ENCODE measurements at places on chromosomes 11 and 22.

DNA sequence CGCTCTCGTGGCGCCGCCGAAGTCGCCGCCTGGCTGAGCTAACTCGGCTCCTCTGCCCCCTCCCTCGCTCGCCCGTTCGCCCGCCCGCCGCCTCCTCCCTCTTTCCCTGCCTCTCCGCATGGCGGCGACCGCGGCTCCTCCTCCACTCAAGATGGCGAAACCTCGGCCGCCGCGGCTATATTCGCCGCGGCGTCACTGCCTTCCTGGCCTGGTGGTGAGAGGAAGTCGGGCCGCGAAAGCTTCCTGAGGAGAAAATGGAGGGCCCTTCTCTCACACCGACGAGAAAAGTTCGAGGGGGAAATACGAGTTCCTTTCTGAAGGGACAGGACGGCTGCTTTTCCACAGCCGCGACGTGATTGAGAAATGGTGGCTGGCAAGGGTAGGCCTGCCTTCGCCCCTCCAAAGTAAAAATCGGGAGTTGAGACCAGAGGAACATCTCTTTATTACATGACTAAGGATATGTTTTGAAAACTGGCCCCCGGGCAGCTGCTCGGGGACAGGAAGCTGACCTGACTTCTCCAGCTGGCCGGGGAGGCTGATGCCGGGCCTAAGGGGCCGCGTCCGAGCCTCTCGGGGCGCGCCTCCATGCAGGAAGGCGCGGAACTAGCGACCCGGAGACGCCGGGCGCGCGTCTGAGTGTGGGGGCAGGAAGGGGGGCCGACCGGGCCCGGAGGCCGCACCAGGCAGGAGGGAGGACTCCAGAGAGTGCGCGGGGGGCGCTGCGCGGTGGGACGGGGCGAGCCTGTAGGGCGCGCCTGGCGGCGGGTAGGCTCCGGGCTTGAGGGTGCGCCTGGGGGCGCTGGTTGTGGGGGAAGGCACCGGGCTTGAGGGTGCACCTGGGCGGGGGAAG lies at the start of gene DDX6:
Gene DDX6 (minus strand): TSS at position 54 of the 850 bp plus-strand sequence. CDS start 4,913 bp downstream, outside the sequence.
- peak; percentile 62 for DNase-seq

- no peak for DNase-seq
Measured at GRCh38 chr11:1160231-1161101, 2.7 kb downstream of the MUC5AC start.

- no peak for DNase-seq
Measured at GRCh38 chr11:72389116-72389515, 45.2 kb downstream of the CLPB start.

DNA sequence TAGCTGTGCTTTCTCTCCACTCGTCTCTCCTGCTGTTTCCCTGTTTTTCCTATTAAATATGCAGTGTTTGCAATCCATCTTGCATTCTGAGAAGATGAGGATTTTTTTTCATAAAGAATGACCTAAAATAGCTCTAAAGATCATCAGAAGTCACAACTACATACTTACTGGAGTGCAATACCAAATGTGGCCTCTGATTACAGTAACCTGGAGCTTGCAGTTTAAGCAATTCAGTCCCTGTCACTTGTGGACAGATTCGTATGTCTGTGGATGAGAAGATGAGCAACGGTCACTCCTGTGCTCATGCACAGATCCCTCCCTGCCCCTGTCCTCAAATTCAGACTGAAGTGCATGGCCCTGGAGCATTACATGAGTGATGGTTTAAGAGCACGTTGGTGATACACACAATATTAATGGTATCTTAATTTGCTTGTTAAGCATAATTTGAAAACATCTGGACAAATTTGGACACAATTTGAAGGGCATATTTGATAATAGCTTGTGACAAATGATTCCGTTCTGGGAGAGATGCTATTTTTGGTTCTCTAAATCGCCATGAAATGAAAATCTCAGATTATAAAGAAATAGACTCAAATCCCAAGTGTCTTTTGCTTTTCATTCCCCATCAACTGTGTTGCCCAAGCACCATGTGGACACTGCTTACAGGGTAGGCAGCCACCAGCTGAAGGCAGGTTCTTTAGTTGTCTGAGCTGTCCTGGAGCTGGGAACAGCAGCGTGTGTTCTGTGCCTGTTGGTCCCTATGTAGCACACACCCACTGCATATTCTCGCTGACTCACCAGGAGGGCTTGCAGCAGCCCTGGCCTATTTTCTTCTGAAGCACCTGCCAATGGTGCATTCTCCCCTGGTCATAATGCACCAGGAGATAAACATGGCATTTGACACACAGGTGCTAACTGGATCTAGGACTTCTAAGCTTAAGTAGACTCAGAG lies 32.6 kb upstream of the PRAME start:
- DNase-seq = no peak

DNA sequence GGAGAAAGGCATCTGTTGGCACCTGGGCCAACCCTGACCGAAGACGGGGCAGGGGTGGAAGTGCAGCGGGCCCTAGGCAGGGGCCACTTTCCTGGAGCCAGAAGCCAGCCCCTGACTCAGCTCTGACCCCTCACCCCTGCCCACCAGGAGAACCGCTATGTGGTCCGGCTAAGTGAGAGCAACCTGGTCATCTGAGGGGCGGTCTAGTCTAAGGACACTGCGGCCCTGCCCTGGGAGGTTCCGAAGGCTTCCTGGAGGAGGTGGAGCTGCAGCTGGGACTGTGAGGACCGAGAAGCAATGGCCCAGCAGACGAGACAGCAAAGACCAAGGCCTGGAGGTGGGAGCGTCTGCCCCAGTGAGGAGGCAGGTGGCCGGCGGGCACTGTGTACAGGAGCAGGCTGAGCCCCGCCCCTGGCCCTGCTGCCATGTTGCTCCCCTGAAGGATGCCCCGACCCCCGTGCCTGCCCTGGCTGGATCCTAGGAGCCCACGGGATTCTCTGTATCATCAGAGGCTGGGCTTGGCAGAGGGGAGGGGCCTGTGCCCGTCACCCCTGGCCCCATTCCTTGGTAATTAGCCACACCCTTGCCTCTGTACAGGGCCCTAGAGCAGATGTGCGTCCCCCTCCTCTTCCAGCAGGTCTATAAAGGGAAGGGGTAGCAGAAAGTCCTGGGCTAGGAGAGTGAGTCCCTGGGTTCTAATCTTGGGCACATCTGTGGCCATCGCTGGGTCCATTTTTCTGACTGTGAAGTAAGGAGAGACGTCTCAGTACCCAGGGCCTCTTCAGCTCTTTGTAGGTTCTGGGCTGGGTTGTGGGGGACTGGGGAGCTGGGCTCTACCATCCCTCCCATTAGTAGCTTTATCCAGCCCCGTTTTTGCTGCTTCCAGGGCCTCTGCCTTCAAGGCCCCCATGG lies 19.4 kb downstream of the RELT start:
- DNase-seq = no peak

- DNase-seq = no peak
Measured at GRCh38 chr11:94747146-94747545, 21.0 kb upstream of the AMOTL1 start.

DNA sequence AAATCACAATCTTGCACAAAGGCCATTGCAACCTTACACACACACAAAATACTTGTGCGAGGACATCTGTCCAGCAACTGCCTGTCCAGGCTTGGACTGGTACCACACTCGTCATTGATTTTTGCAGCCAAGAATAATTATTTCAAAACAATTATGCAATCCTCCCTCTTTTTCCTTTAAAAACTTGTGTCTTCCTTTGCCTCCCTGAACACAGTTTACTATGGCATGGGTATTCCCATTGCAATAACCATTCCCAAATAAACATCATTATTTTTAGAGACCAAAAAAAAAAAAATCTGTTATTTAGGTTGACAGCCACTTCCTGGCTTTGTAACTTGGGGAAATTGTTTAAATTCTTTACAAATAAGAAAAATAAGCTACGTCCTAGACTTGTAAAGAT lies 54.0 kb downstream of the C11orf91 start:
- no peak for DNase-seq

GRCh38 chr11:18203723-18204122 lies 31.1 kb downstream of the MRGPRX4 start:
- no peak for DNase-seq

DNA sequence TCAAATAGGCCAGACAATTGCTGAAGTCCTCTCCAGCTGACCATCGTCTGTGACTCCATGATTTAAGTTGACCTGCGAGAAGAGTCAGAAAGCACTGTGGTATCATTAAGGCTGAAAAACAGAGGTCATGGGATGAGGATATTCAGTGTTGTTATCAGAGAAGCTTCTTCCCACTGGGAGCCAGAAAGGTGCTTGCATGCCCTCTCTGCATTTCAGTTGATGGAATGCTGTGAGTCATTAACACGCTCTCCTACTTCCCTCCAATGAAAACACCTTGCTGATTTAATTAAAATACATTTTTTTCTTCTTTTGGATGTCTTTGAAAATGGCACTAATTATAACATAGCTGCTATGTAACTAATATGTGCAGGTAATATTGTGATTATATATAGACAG lies 667.0 kb downstream of the NTM start:
- no peak for DNase-seq

DNA sequence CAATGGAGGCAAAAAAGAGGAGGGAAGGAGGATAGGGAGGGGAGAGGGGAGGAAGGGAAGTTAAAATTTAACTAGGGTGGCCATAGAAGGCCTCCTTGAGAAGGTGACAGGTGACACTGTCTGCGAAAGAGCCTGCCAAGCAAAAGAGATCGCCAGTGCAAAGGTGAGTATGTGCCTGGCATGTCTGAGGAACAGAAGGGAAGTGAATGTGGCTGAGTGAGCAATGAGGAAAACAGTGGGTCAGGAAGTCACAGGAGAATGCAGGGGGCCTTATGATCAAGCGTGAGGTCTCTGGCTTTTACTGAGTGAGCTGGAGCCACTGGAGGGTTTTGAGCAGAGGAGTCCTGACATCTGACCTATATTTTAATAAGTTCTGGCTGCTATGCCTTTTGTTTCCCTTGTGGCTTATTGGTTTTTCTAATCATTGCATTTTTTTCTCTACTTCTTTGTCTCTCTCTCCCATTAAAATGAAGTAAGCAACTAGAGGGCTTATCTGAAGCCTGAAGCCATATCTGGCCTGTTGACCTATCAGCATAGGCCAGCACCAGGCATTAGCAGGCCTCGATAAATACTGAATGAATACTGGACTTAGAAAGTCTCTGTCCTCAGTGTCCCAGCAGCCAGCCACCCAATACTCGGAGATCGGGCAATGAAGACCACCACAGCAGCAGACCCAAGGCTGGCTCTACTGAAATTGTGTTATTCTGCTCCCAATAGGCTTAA lies 5.6 kb downstream of the AP1B1 start:
- DNase-seq = no peak

- DNase-seq = peak; percentile 94
Measured at GRCh38 chr11:102760344-102761035, 19.9 kb downstream of the MMP10 start.

DNA sequence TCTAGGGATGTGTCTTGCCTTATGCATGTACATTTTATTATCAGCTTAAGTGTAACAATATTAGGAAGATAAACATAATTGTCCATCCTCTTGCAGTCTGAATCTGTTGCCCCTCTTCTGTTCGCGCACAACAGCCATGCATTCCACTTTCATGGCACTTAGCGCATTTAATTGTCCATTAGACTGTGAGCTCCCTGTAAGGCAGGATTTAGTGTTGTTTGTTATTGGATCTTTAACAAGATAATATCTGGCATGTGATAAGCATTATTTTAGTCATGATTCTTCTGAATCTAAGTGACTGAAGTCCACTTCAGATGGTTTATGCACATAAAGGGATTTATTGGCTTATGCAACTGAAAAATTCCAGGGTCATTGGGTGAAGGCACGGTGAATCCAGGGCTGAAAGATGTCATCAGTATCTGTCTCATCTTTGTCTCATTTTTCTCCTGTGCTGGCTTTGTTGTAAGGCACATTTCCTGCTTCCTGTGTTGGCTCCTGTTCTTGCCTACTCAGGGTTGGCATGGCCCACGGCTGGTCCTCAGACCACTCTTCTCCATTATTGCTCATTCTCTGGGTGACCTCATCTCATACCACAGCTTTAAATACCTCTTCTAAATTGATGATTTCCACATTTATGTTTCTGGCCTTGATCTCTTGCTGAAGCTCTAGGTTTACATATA lies 37.6 kb downstream of the ATXN10 start:
- peak; percentile 89 for DNase-seq

DNA sequence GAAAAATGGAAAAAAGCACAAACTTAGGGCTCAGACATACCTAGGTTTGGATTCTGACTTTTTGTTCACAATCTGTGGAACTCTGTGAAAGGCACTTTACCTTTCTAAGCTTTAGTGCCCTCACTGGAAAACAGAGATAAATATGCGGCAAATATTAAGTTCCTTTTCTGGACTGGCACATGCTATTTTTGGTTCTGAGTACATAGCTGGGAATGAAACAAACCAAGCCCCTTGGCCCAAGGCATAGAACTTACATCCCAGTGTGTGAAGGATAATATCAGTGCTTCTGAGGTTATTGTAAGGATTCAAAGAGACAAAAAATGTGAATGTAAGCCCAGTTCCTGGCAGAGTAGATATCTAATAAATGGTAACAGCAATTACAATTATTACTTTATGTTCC lies 227.5 kb downstream of the ADAMTS15 start:
- DNase-seq = no peak

GRCh38 chr11:28919194-28919593 lies 811.0 kb downstream of the METTL15 start:
- DNase-seq = no peak

- no peak for DNase-seq
Measured at GRCh38 chr11:63610604-63611394, 3.4 kb downstream of the PLAAT3 start.

DNA sequence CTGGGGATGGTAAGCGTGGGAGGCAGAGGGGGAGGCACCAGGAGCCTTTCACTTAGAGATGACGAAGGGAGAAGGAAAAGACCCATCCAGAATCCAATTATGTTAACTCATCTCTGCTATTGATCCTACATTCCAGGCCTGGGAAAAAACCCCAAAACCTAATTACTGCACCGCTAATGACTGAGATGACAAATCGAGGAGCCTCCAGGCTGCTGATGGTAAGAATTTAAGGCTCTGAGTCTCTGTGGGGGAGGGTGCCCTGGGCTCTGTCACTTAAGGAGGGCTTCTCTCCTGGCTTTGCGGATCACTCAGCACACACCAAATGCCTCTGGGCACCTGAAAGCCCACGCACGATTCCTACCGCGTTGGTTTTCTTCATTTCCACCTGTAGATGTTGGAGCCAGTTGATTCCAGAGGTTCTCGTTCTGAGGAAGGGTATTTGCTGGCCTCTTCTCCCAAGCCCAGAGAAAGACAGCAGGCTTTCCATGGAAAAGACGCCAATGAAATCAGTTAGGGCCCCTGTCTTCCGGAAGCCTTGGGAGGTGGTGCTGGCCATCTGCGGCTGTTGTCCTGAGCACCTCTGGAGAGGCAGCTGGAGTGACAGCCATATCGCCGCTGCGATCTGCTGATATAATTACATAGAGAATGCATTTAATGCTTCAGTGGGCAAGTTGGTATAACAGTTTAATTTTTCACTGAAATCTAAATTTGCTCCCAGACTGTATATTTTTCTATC lies 751.2 kb downstream of the BRD1 start:
- no peak for DNase-seq

All from RCC 7860 (cell line).